Memory B cell (primary cell): ENCODE measurements at places on chromosomes 16 and 17.

DNA sequence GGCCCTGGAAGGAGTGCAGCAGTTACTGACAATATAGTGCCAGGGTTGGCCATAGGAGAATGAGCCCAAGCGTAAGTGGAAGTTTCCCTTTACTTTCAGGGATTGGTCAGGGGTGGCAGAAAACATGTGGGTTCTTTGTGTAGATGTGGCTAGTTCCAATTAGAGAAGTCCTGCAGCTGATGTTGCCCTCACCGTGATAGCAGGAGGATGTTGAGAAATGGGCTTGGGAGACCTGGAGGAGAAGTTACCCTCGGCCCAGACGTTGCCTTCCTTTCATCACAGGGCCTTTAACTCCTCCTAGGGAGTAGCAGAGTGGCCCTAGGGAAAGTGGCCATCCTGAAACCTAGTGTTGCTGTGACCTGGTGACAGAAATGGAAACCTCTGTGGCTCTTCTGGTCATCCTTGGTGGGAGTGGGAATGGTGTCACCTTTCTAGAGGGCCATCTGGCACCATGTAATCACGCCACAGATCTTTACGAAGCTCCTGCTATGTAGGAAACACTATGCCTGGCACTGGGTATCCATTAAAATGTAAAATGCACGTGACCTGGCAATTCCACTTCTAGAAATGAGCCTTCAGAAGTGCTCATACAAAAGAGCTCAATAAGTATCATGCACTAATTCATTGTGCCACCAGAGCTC is 6.7 kb downstream of the TMEM92 start:
- DNase-seq: no peak

DNA sequence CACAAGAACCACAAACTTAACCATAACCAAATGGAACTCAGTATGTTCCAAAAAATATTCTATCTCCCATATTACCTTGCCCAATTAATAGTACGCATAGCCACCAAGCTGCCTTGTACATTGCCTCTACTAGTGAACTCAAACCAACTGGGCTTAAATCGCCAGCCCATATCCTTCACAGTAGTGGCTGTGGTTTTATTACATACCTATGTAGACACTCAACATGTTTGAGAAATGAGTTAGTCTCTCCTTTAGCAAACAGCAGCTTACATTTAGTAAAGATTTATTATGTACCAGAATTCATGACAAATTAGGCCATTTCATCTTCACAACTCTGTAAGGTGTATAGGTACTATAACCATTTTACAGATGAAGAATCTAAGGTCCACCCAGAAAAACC is 41.4 kb downstream of the GRB2 start:
- no peak for DNase-seq

- no peak for DNase-seq
These were observed 25.8 kb downstream of the EPN2 start for GRCh38 chr17:19262650-19263631.

DNA sequence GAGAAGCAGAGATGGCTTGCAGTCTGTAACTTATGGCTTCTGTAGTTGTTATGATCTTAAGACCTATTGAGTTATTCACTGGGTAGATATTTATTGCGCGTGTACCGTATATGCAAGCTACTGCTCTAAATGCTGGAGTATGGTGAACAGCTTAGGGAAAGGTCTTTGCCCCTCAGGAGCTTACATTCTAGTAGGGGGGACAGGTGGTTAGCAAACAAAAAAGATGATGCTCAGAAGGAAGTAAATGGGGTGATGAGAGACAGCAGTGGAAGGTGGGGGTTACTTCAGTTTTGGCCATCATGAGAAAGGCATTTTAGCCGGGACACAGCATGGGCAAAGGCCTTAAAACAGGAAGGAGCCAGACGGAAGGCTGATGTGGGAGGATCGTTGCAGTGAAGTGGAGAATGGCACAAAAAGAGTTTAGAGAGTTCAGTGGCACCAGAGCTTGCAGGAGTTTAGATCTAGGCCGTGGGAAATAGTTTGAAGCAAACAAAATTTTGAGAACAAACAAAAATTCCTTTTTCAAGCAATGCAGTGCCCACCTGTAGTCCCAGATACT is 2.1 kb downstream of the ARMC7 start:
- DNase-seq: no peak

GRCh38 chr17:48577946-48578615 is at the start of gene HOXB4:
TSS of gene HOXB4 (minus strand) at chr17:48578350. CDS start at chr17:48578319, 31 bp downstream.
- no peak for DNase-seq

DNA sequence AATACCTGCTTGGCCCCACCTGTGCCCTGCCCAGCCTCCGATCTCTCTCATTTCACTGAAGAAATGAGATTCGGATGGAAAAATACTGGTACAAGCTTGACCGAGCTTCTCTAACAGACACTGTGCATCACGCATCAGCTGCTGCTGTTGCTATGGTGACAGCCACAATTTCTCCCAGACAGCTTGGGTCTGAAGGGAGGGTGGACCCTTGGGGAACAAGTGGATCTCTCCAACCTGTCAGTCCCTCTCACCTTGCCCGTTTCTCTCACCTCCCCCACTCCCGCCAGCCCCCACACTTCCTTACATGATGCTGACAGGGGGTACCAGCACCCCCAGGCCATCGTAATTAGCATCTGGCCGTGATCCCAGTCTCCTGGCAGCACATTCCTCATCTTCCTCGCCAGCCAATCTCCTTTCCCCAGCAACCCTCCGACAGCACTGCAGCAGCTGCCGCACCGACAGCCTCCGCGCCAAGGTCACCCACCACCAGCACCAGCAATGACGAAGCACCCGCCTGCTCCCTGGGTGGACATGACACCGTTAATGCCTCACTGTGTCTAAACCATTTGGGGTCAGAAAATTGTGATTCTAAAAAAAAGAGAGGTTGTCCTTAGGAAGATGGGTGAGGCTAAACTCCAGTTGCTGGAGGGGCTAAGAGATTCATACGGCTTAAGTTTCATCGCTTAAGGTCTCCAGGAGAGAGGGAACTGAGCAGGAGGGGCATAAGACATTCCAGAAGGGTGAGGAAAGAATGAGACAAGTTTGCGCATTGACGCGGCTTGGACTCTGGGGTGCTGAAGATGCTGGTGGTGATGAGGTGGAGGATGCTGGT is 58.6 kb upstream of the TNRC6A start:
- DNase-seq: no peak

DNA sequence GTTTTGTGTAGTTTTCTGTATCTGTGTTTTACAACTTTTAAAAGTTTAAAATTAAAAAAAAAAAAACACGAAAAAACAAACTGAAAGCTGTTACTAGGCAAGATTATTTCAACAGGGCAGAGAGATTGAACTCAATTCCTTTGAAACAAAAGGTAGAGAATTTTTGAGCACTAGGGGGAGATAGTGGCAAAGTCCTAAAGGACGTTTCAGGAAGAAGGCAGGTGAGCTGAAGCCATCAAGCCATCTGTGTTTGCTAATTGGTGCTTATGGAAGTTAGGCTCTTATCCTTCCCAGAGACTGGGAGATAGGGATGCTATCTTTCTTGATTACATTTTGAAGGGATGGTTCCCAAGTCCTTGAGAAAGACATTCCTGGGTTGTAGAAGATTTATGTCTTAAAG is 70.6 kb upstream of the CLEC3A start:
- no peak for DNase-seq

DNA sequence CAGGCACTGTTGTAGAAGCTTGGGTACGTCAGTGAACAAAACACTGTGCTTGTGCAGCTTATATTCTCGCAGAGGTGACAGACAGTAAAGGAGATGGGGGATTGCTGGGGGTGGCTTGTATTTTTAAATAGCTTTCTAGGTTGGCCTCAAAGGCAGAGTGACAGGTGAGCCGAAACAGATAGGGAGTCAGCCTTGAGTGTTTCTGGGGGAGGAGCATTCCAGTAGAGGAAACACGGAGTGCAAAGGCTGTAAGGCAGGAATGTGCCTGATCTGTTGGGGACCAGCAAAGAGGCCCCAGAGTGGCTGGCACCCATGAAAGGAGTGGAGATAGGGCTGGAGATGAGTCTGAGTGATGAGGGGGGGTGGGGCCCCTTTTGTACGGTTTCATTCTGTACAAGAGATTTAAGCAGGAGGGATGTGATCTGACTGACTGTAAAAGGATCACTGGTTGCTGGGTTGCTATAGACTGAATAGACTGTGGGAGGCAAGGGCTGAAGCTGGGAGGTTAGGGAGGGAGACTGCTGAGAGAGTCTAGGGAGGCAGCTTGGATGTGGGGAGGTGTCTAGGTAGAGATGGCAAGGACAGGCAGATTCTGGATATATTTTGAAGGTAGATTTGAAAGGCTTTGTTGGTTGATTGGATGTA is 15.2 kb downstream of the NUP93 start:
- no peak for DNase-seq

DNA sequence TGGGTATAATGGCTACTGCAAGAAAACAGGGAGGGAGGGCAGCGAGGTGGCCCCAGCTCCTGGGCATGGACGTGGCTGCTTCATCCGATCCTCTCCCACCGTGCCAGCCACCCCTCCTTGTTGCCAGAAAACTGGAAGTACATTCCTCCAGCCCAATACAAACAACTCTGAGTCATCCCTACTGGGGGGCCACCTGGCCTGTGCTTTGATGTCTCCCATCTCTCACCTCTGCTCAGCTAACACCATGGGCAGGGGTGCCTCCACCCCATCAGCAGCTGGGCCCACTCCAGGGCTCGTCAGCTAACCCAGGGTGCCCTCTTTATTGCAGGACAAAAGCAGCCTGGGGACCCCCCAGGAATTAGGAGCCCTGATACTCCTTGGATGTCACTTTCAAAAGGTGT is 2.0 kb downstream of the RHBDF2 start:
- no peak for DNase-seq

DNA sequence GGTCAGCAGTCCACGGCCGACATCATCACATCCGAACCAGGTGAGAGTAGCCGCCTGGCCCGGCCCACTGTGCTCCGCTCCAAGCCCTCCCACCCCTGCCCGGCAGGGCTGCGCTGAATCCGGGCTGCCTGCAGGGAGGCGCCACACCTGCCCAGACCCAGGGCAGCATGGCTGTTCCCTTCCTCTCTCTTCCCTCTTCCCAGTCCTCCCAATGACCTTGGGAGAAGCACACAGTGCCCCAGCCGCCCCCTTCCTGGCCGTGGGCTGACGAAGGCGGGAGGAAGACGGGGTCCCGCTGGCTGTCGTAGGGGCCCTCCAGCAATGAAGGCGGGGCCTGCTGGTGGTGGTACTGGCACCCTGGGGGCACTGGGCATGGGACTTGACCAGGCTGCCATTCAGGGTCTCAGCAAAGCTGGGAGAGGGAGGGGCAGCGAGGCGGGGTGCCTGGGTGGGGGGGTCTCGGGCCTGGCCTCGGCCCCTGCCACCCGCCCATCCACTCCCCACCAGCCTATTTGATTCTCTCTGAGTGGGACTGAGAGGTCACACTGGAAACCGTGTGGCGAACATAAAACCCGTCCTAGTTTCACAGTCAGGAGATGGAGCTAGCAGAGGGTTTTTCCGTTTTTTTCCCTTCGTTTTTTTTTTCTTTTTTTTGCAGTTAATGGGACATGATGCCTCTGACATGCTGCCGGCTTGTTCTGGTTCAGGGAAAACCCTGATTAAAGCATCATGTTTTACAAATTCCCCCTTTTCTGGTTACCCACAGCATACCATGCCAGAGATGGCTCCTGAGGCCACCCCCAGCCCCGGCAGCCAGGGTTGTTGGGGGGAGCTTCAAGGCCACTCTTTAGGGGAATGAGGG is 50.6 kb downstream of the BAHCC1 start:
- no peak for DNase-seq

DNA sequence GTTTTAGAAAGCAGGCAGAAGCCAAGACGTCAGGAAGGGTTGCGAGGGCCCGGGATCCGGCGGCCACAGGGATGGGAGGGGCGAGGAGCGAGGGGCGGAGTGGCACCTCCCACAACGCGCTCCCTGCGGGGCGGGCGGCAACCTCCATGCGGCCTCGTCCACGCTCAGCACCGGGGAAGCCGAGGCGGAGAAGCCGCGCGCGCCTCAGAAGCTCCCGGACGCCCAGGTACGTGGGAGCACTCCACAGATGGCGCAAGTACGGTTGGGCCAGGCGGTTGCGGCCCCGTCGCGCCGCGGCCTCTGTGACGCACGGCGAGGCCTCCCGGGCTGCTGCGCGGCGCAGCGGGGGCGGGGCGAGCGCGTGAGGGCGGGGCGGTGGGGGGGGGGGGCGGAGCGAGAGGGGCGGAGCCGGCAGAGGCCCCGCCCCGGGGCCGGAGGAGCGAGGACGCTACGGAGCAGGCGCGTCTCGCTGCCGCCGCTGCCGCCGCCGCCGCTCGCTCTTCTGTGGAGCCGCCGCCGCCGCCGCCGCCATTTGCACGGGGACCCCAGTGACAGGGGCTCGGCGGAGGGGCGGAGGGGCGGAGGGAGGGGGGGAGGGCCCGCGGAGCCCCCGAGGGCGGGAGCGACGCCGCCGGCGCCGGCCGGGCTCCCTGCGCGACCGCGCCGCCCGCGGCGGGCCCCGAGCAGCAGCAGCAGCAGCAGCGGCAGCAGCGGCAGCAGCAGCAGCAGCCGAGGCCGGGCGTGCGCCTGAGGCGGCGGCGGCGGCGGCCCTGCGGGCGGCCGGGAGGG is at the start of gene TENT4B:
Gene TENT4B, plus strand, starts transcription at position 500 of the 789 bp plus-strand sequence. CDS start 316 bp downstream, outside the sequence.
- DNase-seq: peak; percentile 94

- DNase-seq: peak; percentile 87
These were observed 7.2 kb upstream of the PDP2 start for GRCh38 chr16:66872943-66873684.

GRCh38 chr16:80317599-80318037 is 223.2 kb upstream of the DYNLRB2 start:
- no peak for DNase-seq

DNA sequence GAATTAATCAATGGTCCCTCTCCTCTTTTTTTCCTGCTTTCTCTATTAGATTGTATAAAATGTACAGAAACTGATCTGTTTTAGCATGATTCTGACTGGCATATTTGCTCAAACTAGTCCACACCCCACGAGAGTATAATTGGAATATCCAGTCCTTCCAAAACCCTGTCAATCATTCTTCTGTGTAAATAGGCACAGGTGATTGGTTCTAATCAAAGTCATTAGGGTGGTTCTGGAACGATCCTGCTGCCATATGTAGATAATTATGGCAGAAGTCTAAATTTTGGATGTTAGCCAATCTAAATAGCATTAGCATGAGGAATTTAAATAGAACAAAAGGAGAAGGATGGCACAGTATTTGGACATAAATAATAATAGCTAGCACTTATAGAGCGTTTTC is 165.7 kb downstream of the SHISA6 start:
- no peak for DNase-seq

DNA sequence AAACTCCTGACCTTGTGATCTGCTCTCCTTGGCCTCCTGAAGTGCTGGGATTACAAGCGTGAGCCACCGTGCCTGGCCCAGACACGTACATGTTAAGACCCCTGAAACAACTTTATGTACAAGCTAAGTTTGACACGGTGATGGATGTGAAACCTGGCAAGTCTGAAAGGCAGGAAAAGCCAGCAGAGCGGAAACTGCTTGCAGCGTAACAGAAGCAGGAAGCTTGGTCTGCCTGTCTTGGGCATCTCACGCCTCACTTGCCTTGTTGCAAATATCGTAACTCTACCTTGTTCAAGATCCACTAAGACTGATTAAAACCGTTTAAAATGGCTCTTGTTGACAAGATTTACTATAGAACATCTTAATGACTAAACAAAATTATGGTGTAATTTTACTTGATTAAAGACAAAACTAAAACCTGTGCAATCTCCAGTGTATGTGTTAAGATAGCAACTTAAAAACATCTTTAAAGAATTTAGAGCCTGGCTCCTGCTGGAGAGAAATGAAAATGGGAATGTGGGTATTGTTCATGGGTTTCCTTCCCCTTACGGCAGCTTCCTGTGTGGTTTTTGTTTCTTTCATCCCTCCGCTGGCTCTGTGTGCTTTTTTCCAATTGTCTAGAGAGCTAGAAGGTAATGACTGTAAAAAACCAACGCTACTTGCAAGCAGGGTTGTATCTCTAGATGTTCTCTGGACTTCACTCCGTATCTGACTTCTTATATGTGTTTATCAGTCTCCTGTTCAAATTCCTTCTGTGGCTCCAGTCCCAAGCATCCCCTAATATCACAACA is 477.6 kb downstream of the XYLT1 start:
- DNase-seq: no peak
